ENCODE measurements at places on chromosomes 6 and 20.

GRCh38 chr6:6556161-6556737, 32.3 kb upstream of the LY86 start:
- no peak for DNase-seq

DNA sequence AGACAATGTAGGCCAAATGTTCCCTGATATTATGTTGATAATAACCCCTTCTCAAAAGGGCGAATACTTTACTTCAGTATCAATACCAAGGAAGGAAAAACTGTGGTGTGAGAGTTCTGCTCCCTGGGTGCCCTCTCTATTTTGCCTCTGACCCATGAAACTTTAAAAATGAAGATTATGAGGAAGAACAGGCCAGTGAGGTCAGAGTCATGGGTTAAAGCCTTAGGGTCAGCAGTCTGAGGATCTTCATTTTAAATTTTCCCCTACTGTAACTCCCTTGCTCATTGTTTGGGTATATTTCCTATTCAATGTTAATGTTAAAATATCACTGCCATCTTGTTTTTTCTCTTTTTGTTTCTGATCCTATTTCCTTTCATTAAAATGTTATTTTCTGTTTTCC, 47.9 kb downstream of the PRKN start:
- DNase-seq: no peak

- DNase-seq: no peak
These were observed 13.6 kb upstream of the CHD6 start for GRCh38 chr20:41631826-41632225.

GRCh38 chr6:17884498-17885478, 102.6 kb downstream of the KIF13A start:
- DNase-seq: no peak

DNA sequence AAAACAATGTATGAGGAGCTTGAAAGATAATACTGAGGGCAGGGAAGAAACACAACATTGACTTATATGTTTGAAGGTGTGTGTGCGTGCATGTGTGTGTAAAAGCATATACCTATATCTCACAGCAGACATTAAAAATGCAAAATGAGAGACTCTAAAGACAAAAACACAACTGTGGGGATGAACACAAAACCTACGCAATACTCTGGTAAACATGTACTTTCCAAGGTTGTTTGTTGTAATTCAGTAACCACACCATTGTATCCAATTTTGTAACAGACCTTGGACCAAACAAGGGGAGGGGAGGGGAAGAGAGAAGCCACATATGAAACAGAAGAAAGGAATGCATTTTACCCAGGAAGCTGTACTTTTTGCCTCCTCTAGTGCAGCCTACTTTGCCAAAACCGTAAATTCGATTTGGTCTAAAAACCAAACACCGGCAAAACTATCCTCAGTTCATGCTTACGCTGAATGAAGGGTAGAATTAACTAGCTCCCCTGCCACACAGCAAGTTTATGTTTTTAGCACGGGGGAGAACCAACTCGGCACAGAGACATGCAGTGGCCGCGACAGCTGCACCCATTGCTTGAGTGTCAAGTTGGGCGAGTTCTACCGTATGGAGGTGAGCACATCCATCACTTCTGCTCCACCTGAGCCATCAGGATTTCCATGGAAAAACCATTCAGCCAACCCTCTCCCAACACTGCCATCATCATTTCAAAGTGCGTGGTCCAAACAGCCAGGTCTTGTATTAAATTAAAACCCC, 50.0 kb downstream of the CNKSR3 start:
- DNase-seq: no peak

GRCh38 chr6:170022827-170023619, 267.9 kb downstream of the DLL1 start:
- DNase-seq: no peak

GRCh38 chr6:127520066-127520465, 931 bp upstream of the MTCL3 start:
- DNase-seq: no peak

DNA sequence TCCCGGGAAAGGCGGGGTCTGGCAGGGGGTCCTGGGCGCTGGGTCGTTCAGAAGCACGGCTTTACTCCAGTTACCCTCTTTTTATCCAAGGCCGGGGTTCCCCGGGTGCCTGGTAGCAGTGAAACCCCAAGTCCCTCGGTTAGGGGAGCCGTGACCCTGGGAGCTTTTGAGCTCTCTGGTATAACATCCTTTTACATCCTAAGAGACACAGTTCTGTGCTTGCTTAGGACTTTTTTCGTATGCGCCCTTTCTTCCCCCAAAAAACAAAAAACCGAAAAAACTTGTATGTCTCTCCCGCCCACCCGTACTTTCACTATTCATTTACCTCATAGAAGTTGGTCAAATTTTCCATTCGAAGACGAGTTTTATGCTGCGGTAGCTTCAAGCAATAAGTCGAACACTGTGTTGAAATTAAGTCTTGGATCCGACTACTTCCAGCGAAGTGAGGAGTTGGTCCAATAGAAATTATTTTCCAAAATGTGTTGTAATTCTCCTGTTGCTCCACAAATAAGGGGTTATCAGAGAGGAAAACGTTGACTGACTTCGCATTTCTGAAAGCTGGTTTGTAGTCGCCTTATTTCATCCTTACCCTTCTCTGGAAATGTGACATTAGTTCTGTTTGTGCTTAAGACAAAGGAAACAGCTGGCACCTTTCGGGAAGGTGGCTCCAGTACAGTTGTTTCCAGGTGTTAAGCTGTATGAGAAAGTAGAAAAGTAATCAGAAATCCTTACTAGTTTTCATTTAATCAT, 816 bp upstream of the MAN1A1 start:
- peak; percentile 49 for DNase-seq

DNA sequence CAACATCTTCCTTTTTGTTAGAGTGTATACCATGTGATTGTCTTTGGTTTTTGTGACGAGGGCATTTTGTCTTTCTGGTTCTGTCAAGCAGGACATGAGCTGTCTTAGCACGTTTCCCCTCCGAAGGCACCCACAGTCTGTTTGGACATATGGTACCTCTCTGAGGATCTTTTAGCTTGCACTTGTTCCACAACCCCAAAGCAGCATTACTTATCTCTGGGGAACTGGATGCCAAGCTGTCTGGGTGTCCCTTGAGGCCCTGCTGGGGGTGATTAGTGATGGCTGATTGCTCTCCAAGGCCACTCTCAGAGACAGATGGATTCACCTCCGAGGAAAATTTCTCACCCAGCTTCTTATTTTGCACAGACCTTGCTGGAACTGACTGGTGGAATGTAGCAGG, 445.0 kb upstream of the CHD6 start:
- no peak for DNase-seq

DNA sequence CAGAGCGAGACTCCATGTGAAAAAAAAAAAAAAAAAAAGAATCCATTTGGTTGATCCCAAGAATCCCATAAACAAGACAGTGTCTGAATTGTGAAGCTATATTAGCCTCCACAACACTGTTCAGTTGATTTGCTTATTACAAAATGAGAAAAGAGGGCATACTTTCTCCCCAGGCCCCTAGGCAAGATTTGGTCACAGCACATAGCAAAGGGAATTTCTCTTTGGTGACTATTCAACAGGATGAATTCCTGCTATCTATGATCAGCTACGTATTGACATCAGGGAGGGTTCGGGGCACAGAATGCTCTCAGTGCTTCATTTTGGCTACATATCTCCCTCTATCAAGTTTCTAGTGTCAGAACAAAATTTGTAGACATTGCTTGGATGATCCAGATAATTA, 20.2 kb upstream of the SLC22A3 start:
- DNase-seq: no peak

GRCh38 chr20:44135012-44135412, 52.0 kb downstream of the JPH2 start:
- DNase-seq: no peak

GRCh38 chr6:42979523-42980177, 669 bp upstream of the PEX6 start:
- no peak for DNase-seq

DNA sequence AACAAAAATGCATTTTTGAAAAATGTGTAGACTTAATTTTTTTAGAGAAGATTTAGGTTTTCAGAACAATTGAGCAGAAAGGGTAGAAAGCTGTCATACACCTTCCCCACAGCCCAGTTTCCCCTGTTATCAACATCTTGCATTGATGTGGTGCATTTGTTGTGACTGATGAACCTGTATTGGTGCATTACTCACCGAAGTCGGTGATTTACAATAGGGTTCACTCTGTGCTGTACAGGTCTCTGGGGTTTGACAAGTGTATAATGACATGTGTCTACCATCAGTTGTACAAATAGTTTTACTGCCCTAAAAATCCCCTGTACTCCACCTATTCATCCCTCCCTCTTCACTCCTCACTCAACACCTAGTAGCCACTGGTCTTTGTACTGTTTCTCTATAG, 23.8 kb upstream of the ADIG start:
- no peak for DNase-seq

DNA sequence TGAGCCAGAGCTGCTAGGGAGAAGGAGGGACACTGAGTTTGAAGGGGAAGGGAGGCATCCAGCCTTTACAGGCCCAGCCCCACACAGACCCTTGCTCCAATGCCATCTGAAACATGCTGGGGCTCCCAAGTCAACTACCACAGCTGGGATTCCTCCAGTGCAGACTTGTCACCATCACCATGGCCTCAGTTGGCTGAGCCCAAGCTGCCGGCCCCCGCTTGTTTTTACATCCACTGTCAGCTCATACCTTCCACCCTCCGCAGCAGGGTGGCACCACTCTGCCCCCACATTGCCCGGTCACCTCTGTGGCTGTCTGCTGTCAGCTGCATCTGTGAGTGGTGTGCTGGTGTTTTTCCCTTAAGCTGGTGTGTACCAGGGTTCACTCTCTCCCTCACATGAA, 26.1 kb downstream of the GFOD1 start:
- DNase-seq: no peak

- no peak for DNase-seq
These were observed 189.4 kb upstream of the PRDM1 start for GRCh38 chr6:105896821-105897095.

DNA sequence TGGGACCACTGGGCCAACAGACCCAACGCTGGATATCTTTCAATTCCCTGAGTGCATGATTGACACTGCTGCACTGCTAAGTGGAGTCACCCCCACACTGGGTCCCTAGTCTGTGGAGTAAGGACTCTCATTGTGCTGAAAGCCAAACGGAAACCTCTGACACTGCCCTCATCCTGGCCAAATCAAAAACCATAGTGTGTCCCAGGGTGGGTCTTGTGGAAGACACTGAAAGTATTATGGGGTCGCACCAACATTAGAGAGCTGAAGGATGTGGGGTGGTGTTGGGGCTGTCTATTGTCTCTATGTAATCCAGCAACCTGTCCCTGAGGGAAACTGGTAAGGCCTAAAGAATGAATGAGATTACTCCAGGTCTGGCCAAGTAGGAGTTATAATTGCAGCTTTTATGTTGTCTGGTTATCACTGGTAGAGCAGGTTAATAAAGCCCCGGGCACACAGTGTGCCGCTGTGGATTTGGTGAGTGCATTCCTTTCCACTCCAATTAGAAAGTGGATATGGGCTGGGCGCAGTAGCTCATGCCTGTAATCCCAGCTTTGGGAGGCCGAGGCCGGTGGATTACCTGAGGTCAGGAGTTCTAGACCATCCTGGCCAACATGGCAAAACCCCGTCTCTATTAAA, 57.9 kb downstream of the HLA-A start:
- DNase-seq: no peak

DNA sequence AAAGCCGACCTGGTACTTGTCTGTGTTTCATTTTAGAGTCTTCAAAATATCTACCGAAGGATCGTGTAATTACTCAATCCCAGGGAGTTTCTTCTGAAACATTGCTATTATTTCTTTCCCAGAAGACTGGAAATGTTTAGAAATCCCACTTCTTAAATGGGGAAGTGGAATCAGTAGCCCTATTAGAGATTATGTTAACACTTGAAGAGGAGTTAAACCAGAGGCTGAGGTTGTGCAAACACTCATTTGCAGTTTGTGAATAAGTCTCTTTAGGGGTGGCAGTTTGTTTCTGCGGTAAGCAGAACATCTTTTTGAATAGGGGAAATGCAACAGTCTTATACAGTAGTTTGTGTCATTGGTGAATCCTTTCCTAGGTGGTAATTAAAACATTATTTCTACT, 21.3 kb downstream of the DSP start:
- DNase-seq: no peak

- no peak for DNase-seq
These were observed 22.2 kb downstream of the APCDD1L start for GRCh38 chr20:58492795-58493524.

All from activated naive CD4-positive, alpha-beta T cell (primary cell).